ENCODE measurements at places on chromosomes 2 and 18. TPM values are rescaled to one million over a fixed set of nuclear protein-coding genes. Genes with fewer than 3 reads are reported as not detected.

Gene MYO3B
- total RNA-seq, result under 0.01 TPM

Gene PSMA8
- total RNA-seq, result not detected

Gene SLC25A52
- not detected for total RNA-seq

Gene EMX1
- total RNA-seq, result not detected

Gene EFR3B
- 0.87 TPM for total RNA-seq

Gene REG1B
- total RNA-seq, result not detected

Gene ARHGEF33
- 1.5 TPM for total RNA-seq

Measured in uterine smooth muscle cell (primary cell).